ENCODE measurements at places on chromosomes 7 and 10.

DNA sequence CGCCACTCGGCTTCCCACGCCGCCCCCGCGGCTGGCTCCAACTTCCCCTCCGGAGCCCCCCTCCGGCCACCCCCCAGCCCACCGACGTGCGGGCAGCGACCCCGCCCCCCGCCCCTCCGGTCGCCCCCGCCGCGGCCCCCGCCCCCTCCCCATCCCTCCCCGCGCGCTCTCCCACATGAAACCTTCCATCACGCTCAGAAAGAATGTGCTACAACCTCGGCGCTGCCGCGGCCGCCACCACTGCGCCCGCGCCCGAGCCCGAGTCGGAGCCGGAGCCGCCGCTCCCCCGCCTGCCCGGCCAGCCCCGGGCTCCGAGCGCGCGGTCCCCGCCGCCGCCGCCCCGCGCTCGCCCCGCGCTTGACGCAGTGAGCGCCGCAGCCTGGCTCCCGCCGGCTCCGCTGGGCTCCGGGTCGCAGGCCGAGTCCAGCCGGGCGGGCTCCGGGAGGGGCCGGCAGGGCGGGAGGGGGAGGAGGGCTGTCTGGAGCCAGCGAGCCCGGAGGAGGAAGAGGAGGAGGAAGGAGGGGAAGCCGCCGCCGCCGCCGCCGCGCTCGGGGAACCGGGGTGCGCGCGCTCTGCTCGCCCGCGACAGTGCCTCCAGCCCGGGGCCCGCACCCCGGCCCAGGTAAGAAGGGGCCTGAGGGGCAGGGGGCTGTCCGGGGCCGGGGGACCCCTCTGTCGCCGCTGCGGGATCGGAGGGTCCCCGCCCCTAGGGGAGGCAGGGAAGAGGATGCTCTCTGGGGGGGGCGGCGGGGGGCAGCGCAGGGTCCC, 4.3 kb upstream of the ELFN1 start:
- DNase-seq = peak; percentile 61

DNA sequence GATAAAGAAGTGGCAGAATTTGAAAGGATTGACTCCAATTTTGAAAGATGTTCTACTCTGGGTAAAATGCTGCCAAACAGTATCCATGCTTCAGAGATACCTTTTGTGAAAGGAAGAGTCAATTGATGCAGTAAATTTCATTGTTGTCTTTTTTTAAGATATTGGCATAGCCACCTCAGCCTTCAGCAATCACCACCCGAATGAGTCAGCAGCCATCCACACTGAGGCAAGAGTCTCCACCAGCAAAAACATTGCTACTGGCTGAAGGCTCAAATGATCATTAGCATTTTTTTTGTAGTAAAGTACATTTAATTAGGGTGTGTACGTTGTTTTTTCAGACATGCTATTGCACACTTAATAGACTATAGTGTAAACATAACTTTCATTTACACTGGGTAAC, 31.7 kb upstream of the CYP26C1 start:
- no peak for DNase-seq

DNA sequence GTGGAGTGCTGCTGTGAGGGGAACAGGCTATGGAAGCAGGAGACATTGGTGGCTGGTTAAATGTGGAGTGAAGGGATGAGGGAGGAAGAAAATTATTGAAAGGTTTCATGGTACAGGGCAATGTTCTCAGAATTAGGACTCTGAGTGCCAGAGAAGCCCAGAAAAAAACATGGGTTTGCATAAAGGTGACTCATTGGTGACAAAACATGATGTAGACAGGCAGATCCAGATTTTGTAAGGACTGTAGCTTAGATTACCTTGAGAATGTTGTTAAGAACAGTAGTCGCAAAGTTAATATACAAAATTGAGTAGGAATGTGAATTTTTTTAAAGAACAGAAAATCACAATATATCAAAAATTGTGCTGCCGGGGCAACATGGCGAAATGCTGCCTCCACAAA, 134.9 kb upstream of the ZNF438 start:
- no peak for DNase-seq

DNA sequence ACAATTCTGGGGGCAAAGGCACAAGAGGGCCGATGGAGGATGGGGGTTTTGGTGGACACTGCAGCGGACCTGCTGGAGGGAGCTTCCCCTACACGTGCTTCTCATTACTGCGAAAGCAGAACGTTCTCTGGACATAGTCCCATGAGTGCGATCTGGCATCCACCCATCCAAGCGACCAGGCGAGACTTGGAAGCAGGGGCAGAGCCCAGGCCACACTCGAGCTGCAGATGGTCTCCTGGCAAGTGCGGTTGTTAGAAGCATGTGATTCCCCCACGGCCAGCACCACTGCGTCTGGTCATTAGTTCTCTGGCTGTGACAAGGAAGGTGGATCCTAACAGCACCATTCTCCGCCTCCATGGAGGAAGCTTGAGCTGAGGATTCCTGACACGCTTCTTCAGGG, 118.4 kb upstream of the TCERG1L start:
- no peak for DNase-seq

- no peak for DNase-seq
Observed at GRCh38 chr7:80816806-80817205, 102.0 kb downstream of the SEMA3C start.

GRCh38 chr10:45180946-45181875, 134.2 kb downstream of the OR13A1 start:
- DNase-seq = no peak

GRCh38 chr7:99248391-99249095, 24.1 kb upstream of the MYH16 start:
- no peak for DNase-seq

DNA sequence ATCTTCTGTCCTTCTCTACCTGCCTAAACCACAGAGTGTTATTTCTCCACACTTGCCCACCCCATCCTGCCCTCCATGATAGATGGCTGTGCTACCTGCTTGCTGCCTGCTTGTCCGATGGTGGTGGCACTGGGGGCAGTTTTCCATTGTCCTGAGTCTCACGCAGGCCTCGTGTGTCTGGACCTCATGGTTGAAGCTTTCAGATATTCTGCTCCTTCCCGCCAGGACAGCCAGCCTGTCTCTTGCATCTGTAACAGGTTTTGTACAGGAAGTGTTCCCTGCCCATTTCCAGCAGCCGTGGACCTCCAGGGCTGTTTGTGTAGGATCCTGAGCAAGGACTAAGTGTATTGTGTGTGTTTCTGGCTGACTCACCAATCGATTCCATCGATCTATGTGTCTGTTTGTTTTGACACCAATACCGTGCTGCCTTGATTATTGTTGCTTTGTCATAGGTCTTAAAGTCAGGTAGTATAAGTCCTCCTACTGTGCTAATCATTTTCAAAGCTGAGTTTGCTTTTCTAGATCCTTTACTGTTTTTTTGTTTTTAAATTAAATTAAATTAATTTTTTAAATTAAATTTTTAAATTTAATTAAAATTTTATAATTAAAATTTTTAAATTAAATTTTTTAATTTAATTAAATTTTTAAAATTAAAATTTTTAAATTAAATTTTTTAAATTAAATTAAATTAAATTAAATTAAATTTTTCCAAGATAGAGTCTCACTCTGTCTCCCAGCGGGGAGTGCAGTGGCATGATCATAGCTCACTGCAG, 8.5 kb downstream of the IL15RA start:
- no peak for DNase-seq

DNA sequence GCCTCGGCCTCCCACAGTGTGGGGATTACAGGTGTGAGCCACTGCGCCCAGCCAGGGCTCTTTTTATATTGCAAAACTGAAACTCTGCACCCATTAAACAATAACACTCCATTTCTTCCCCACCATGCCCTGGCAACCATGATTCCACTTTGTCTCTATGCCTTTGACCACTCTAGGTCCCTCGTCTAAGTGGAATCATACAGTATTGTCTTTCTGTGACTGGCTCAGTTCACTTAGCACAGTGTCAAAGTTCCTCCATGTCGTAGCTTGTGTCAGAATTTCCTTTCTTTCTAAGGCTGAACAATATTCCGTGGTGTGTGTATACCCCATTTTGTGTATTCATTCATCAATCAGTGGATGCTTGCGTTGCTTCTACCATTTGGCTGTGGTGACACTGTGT, 46.2 kb downstream of the CUX1 start:
- no peak for DNase-seq

DNA sequence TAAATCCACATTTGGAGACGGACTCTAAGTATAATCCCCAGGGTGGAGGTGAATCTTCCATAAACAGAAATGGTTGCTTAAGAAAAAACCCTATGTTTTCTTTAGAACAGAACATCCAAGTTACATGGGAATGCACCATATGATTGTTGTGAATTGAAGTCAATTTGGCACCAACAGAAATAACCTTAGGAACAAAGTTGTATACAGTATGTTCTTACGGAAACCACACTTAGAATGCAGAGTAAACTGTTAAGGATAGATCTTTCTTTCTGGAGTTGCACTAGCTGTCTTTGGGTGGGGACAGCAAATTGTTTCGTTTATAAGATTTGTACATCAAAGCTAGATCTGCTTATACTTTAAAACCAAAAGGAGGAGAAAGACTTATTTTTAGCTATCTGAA, 316.4 kb downstream of the PTEN start:
- no peak for DNase-seq

GRCh38 chr10:98486421-98486820, 39.7 kb upstream of the HPS1 start:
- DNase-seq = no peak
